Metanephros (tissue), 2 donors: ENCODE measurements at places on chromosomes 2 and 18. TPM values are rescaled to one million over a fixed set of nuclear protein-coding genes. Genes with fewer than 3 reads are reported as not detected.

Gene MSH6
- total RNA-seq = 46.3 TPM

Gene SLC35F5
- 193 TPM for total RNA-seq

Gene SLC39A10
- total RNA-seq = 46.1 TPM

Gene TPGS2
- 98.9 TPM for total RNA-seq

Gene SFT2D3
- total RNA-seq = 8.6 TPM

Gene PAX3
- total RNA-seq = 0.58 TPM

Gene TRAF3IP1
- 18.3 TPM for total RNA-seq

Gene SLC4A3
- total RNA-seq = 8.3 TPM

Gene RNPEPL1
- 22.2 TPM for total RNA-seq

Gene LINC00305
- 0.64 TPM for total RNA-seq
